CD4-positive, alpha-beta T cell treated with Interleukin-6 for 4 hours (primary cell): ENCODE measurements at places on chromosomes 6 and 20.

- DNase-seq: no peak
Observed at GRCh38 chr20:10857352-10858070, 183.7 kb upstream of the JAG1 start.

DNA sequence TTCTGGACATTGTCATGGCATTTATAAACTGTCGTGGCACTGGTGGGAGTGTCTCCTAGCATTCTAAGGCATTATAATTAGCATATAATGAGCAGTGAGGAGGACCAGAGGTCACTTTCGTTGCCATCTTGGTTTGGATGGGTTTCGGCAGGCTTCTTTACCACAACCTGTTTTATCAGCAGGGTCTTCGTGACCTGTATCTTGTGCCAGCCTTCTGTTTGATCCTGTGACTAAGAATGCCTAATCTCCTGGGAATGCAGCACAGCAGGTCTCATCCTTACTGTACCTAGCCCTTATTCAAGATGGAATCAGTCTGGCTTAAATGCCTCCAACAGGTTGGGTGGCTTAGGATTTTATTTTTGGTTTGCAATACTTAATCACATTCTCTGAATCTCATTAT, 142.7 kb upstream of the GGTLC1 start:
- DNase-seq: no peak

DNA sequence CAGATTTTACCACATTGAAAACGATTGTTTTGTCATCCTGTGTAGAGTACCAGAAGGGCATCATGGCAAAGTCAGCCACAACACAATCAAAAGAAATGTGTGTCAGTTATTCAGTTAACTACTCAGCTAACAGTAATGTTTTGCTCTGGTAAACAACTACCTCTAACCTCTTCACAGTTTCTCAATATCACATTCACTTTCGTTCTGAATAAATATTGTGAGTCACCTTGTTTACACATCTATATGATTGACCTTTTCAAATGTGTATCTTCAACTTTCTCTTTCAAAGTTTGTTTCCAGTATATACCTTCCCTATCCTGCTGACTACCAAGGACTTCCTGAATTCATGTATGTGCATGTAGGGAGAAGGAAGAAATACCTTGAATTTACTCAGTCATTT, 216.6 kb upstream of the UFL1 start:
- DNase-seq: no peak

- no peak for DNase-seq
Observed at GRCh38 chr20:2149507-2149906, 47.9 kb downstream of the STK35 start.

DNA sequence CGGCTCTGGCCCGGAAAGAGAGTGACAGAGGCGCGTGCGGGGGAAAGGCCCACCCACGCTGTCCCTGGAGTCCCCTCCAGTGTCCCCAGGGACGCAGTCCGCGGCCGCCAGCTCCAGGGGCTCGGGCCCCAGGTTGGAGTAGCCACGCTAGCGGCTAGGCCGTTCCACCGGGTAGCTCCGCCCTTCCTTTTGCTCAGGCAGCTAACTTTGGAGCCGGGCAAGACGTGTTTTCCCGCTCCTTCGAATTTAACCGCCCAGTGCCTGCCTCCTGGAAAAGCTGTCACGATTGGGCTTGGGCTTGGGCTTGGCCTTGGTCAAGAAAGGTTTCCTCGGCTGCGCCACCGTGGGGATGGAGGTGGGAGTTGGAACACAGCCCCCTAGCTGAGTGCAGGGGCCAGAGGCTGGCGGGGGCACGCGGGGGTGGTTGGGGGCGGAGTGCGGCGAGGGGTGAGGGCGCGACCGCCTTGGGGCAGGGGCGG, 4.7 kb downstream of the LINC00237 start:
- DNase-seq: peak; percentile 4

DNA sequence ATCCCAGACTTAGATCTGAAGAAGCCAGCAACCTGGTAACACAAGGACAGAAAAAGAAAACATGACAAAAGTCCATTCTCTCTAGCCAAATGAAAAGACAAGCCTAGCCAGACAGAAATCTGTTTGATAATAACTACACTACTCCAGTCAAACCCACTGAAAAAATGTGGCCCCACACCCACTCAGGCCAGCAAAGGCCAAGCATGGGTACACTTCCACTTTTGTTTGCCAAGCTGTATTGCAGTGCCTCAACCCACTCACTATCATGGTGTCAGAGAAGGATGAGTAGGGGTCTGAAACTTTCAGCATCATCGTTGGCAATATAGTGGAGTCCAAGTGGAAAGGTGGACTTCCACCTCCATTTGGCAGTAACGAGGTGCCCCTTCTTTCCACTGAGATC, 45.8 kb downstream of the EPM2A start:
- DNase-seq: no peak

DNA sequence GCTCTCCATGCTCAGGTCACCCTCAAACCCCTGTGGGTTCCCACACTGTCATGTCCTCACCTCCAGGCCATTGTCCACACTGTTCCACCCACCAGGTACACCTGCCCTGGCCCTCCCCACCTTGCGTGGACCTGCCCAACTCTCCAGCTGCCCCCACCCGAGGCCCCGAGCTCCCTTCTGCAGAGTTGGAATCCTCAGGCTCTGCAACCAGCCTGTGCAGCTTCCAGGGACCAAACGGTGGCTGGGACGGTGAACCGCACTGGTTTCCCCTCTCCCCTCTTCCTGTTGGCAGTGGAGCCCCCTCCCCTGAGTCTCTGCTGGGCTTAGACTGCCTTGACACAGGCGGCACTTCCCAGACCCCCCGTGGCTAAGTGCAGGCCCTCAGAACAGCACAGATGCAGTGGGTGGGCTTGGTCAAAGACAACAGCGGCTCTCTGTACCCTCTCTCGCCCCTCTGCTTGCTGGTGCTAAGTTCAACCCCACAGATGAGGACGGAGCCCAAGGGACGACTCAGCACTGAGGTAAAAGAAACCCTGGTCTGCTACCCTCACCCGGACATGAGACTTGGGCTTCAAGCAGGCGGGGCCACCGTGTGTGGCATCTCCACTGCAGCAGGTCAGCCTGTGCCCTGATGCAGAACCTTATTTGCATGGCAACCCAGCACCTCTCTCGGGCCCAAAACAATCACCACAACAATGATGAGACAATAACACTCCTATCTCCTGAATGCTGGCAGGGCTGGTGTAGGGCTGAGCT, 11.0 kb downstream of the ZBP1 start:
- DNase-seq: no peak

- DNase-seq: no peak
Observed at GRCh38 chr20:3557237-3557785, 86.5 kb downstream of the ATRN start.

DNA sequence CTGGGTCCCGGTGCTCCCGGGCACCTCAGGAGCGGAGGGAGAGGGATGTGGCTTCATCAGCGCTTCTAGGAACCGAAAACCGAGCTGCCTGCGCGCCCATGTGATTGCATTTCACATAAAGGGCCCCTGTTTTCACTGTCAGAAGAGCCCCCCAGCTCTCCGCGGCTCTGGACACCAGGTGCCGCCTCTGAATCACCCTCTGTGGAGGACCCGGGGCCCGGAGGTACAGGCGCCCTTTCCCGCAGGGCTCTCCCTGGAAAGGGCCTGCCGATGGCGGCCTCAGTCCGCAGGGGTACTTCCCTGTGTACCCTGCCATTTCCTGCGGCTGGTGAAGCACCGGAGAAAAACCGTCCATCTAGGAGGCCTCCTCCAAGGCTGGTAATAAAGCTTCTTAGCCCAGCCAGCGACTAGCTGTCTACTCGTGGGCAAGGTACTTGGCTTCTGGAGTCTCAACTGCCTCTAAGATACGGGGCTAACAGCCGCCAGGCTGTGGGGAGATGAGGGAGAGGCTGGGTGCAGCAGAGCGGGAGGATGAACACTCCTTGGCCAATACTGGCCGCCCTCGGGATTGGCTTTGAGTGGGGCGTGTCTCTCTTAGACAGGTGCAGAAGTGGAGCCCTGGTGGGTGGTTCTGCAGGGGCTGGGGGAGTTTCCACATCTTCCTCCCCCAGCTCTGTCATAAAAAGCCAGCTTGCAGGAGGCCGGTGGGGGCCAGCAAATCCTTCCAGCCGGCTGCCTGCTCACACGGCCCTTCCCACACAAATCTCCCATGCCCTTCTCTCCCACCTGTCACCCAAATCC, 1.6 kb downstream of the PPP1R16B start:
- DNase-seq: peak; percentile 35

DNA sequence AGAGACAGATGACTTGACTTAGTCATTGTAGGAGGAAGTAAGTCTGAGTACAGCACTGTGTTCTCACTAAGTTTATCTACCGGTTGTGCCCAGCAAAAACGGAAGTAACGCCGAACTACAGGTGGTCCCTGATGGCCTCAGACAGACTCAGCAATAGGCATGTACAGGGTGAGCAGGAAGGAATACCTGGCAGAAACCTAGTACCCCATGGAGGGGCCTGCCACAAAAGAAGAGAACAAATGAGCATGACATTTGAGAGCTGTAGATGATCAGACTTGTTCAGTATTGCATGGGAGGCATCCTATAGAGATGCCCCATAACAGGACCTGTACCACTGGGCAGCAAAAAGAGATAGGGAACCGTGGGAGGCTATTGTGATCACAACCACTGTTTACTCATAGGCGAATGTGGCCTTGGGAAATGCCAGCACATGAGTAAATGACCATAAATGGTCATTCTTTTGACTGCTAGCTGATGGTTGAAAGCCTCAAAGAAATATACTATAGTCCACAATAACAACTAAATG, 106.4 kb upstream of the TAB2 start:
- peak; percentile 50 for DNase-seq
